Stimulated activated CD8-positive, alpha-beta memory T cell treated with anti-CD3 and anti-CD28 coated beads, Interleukin-2, amount 100 ng/mL, for 1 hour (primary cell): ENCODE measurements at places on chromosomes 1 and 21.

DNA sequence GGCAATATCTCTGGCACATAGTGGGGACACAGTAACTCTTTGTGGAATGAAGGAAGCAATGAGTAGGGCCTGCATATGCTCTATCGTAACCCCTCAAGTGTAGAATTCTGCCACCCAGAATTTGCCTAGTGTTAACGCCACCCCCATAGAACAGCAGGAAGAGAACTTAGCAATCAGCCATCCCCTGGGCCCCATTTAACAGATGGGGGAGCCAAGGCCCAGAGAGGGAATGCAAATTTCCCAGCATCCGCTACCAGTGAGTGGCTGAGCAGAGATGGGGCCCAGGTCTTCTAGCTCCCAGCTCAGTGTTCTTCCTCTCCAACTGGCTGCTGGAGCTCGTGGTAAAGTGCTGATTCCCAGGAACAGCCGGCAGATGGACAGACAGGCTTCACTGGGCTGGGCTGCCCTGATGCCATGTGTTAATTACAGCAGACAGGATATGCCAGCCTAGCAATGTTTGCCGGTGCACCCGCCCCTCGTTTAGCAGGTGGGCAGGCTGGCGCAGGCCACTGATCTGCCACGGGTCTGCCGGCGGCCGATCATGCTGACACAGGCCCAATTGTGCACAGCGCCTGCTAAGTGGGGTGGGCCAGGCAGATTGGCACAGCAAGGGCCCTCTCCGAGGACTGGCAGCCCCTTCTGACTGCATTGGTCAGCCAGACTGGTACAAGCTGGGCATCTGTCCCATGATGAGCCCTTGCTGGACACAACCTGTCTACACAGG is 171.9 kb downstream of the IGSF21 start:
- DNase-seq: no peak

DNA sequence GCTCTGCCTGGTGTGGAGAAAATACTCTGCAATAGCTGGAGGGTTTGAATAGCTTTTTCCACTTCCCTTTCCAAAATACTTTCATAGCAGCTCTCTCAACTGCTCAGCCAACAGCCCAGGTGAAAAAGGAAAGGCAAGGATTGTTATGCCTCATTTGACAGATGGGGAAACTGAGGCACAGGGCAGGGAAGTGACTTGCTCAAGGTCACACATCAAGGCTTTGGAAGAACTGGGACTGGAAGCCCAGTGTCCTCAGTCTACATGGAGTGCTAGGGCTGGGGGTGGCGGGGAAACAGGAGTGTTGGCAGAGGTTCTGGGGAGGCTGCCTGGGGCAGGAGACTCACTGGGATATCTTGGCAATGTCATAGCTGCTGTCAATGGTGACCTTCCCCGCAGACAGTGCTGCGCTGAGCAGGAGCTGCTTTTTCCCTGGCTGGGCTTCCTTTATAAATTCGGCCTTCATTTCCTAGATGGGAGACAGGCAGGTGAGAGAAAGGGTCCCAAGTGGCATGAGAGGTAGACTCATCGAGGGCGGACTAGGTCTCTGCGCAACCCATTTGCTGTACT is 4.0 kb downstream of the CHI3L1 start:
- DNase-seq: no peak

DNA sequence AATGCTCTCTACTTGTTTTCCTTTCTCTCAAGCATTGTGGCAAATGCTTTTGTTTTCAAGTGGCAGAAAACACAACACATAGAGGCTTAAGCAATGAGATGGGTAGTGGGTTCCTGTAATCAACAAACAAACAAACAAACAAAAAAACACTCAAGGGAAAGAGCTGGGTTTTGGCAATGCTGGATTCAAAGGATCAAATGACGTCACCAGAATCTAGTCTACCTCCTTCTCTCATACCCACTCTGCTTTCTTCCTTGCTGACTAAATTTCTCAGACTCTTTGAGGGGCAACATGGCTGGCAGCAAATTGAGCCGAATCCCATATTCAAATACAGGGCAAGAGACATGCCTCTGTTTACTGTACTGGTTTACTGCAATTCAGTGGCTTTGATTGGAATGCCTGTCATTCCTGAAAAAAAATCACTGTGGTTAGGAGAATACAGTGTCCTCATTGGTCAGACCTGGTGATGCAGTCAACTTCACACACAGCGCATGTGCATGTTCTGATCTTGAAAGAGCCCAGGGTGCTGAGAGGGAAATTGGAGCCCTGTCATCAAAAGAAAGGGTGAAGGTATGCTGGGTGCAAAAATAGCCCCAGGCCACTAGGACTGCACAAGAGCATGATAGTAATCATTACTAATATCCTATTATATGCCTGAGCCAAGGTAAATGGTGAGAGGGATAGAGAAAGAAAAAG is 356.2 kb downstream of the KCTD3 start:
- no peak for DNase-seq

DNA sequence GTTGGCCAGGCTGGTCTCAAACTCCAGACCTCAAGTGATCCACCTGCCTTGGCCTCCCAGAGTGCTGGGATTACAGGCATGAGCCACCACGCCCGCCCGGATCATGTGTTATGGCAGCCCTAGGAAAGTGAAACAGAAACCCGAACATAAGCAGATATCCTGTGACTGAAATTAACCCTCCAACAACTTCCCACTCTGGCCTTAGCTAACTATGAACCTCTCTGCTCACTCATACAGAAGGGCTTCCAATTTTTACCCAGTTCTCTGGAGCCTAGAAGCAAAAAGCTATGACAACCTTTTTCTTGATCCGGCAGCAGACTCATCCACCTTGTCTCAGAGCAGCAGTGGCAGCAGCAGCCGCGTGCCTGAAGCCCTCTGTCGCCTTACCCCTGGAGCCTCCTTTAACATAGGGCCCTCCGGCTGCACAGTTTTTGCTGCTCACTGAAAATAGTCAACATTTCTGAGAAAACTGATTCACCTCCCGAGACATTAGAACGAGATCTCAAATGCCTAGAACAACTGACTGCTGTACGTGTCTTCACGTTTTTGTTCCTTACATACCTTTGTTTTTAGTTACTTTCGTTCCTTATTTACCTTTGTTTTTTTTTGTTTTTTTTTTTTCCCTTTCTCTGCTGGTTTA is 9.3 kb downstream of the CBR1 start:
- DNase-seq: no peak

- no peak for DNase-seq
Measured at GRCh38 chr1:235855811-235856429, 10.8 kb downstream of the LYST start.
